Bone marrow (tissue), 2 donors: ENCODE measurements at places on chromosomes 1 and 21.

DNA sequence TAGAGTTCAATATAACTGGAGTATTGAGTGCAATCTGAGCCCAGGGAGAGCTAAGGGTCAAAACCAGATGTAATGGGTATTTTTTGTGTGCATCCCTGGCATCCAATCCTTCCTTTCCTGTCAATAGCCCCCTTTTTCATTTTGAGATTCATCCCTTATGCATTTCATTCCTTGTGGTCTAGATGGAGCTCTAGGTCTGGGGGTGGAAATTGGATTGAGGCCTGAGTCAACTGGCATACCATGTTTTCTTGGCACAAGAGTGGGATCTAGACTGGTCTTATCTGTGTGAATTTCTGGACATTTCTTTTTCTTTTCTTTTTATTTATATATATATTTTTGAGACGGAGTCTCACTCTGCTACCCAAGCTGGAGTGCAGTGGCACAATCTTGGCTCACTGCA lies 67.3 kb upstream of the RAB3GAP2 start:
- no peak for DNase-seq

- no peak for DNase-seq
Measured at GRCh38 chr1:187374742-187375141, 546.0 kb downstream of the PLA2G4A start.

DNA sequence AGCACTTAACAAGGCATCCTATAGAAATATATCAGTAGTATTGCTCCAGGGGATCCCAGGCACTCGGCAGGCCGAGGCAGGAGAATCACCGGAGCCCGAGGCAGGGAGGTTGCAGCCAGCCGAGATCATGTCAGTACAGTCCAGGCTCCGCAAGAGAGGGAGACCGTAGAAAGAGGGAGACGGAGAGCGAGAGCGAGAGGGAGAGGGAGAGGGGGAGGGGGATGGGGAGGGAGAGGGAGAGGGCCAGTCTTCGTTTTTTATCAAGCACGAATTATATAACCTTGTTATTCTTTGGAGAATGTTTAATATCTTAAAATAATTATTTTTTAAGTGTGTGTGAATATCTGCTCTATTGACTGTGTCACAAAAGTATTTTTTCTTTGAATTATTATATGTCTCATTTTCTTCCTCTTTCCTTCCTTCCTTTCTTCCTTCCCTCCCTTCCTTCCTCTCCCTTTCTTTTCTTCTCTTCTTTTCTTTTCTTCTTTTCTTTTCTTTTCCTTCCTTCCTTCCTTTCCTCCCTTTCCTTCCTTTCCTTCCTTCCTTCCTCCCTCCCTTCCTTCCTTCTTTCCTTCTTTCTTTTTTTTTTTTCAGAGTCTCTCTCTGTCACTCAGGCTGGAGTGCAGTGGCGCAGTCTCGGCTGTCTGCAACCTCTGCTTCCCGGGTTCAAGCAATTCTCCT lies 233.7 kb downstream of the SRGAP2C start:
- DNase-seq = no peak

GRCh38 chr21:19995253-19995652 lies 1003.0 kb upstream of the NCAM2 start:
- peak; percentile 78 for DNase-seq

- no peak for DNase-seq
Measured at GRCh38 chr1:237873487-237874211, 17.1 kb downstream of the ZP4 start.

DNA sequence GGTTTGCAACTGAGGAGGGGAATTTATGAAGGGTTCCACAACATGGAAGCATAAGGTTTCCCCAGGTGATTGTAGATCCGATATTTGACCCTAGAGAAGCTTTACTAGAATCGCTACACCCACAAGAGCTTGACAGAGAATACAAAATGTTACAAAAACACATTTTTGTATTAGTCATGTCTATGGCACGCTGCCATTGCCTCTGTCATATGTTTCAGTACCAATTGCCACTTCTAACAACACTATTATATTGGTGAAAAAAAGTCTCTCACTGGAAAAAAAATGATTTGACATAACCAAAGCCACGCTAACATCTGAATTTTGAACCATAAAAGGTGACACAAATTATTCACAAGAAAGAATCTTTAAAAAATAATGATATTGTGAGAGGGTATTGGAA lies 214.5 kb downstream of the KCNT2 start:
- DNase-seq = no peak

DNA sequence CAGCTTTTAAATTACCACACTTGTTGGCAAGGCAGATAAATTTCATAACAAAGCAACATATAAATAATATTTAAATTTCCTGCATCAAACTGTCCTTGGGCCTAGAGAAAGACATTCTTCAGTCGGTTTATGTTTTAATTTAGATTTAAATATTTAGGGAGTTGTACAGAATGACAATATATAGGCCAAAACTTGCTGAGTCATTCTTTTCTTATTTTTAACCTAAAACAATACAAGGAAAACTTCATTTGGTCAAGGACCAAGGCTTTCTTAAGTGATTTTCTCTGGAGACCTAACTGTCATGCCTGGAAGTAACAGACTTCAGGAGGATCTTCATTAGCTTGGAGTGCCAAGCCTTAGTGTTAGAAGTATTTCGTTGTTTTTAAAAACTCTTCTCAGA lies 5.6 kb downstream of the MAP10 start:
- DNase-seq = no peak

DNA sequence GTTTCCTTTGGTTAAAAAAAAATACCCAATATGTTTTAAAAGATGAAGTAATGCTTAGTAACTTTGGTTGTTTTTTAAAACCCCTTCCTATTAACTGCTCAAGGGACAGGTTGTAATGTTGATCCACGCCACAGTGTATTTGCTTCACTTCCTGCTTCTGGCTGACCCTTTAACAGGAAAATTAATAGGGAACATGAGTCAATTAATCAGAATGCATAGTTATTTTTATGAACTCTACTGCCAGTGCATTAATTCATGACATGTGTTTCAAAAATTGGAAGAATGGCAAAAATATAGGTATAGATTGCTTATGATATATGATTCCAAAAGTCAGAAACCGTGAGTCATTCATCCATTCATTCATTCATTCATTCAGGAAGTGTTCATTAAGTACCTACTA lies 204.8 kb downstream of the SETD4 start:
- no peak for DNase-seq

- DNase-seq = no peak
Measured at GRCh38 chr1:19758227-19758830, 41.4 kb downstream of the TMCO4 start.

DNA sequence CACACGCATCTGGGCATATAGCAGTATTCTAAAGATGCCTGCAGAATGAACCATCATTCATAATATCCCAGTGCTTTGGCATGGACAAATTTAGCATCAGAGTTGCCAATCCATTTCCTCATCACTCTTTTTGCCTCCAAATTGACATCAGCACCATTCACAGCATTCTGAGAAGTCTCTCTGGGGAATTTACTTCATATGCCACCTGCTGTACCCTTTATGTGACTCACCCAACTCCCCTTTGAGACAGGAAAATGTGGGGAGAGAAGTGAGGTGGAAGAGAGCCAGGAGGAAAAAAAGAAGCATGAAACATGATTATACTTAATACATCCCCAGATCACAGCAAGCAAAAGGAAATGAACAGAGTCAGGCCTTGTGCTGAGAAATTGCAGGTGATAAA lies 37.4 kb downstream of the RAB3B start:
- DNase-seq = no peak

DNA sequence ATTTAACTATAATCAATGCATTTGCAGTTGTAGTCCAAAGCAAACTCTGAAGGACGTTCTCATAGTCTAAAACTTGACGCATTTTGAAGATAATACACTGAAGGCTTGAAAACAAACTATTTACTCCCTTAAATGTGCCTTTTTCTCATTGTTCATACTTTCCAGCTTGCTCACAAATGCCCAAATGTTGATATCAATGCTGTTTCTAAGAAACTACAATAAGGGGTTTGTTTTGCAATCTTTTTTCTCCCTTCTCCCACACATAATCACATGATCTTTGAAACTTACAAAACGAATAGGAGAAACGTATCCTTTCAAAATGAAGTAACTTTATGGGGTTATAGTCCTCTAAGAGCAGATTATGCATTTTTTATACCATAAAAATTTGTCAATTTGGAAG lies 508.7 kb downstream of the DPYD start:
- no peak for DNase-seq

- DNase-seq = no peak
Measured at GRCh38 chr1:160157174-160157573, 5.8 kb downstream of the ATP1A4 start.

DNA sequence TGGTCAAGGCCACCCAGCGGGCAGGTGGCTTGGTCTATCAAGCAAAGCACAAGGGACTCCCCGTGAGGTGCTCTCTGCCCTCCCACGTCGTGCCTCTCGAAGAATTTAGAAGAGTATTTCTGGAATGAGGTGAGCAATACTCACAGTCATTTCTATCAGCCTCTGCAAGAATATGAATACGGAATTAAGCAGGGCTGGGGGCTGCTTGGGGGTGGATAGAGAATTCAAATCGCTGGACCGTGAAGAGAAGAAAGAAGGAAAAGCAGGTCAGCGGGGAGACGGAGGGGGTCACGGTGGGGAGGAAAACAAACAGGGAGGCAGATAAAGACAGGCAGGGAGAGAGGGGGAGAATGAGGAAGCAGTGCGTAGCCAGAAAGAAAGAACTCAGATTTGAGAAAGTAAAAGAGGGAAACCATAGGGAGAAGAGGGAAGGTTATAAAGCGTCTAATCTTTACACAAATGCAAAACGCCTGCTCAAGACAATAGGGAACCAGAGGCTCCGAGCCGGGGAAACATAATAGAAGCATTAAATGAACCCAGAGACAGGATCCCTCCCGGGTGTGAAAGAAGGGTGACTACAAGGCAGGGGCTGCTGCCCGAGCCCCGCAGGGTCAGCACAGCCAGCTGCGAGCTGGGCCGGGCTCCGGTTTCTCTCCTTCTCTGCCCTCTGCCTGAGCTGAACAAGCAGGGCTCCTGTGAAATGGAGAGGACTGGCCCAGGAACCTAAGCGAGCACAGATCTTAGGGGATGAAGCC lies 2.1 kb upstream of the EDN2 start:
- DNase-seq = no peak

- no peak for DNase-seq
Measured at GRCh38 chr1:15412843-15413242, 3.2 kb downstream of the EFHD2 start.

DNA sequence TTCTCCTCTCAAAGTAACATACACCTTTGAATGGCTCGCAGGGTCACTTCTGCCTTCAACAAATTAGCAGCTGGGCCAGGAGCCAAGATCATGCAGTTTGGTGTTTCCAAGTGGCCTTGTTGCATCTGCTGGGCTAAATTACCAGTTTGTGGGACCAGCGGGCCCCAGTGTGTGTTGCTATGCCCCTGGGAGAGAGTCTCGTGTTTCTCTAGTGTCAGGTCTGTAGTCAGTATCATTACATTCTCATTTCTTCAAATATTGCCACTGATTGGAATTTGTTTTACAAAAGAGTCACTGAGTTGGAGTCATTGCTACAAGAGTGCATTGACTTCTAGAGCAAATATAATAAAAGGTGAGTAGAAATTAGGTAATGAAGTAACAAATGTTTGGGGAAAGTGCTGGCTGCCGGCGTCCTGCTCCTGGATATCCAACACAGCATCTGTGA lies 35.5 kb downstream of the RHOU start:
- no peak for DNase-seq

GRCh38 chr1:116737855-116738321 lies 16.3 kb upstream of the CD2 start:
- DNase-seq = no peak

GRCh38 chr1:183051546-183051945 lies 28.3 kb downstream of the LAMC1 start:
- no peak for DNase-seq

DNA sequence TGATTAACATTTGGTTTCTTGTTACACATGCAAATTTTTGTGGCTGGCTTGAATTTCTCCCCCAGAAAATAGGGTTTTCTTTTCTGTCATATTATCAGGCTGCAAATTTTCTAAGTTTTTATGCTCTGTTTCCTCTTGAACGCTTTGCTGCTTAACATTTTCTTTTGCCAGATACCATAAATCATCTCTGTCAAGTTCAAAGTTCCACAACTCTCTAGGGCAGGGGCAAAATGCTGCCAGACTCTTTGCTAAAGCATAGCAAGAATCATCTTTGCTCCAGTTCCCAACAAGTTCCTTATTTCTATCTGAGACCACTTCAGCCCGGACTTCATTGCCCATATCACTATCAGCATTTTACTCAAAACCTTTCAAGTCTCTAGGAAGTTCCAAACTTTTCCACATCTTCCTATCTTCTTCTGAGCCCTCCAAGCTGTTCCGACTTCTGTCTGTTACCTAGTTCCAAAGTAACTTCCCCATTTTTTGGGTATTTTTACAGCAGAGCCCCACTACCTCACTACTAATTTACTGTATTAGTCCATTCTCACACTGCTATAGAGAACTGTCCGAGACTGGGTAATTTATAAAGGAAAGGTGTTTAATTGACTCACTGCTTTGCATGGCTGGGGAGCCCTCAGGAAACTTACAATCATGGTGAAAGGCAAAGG lies 486.9 kb upstream of the NCAM2 start:
- no peak for DNase-seq

DNA sequence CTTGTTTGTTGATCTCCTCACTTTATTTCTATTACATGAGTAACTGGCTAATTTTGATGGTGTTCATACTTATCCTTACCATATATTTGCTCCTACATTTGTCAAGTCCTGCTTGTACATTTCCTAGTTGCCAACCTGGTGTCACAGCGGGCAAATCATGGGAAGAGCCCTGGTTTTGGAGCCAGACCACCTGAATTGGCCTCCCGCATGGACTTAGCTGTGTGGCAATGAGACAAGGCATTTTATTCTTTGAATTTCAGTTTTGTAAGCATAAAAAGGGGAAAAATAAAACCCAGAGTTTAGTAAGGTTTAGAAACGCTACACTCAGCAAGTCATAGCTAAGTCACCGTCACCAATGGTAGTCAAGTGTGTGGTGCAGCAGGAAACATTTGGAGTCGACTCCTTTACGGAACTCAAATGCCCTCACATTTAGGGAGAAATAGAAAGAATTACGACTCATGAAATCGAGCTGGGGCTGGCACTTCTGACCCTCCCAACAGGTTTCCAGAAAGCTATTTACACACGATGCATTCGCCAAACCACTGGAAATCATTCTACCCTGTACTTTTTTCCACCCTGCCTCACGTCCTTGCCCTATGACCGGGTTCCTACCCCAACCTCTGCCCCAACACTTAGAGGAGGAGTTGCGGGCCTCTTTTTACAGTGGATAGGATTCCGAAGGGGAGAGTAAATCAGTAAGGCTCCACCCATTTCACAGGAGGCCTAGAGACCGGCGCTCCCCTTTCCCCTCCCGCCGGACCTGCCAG lies 492 bp upstream of the PGM1 start:
- DNase-seq = no peak
